HCEC 1CT (cell line): ENCODE measurements at places on chromosomes 6 and 20.
A peak's percentile ranks its signal among the peaks of the same experiment; 100 is the strongest.

GRCh38 chr6:3811191-3811590 is 38.0 kb upstream of the FAM50B start:
- no peak for DNase-seq

- no peak for DNase-seq
These were observed 28.6 kb upstream of the SLC22A1 start for GRCh38 chr6:160093061-160093460.

GRCh38 chr6:108027594-108027993 is 46.9 kb downstream of the OSTM1 start:
- DNase-seq: no peak

GRCh38 chr20:35404614-35405259 is 7.0 kb downstream of the UQCC1 start:
- no peak for DNase-seq

- DNase-seq: peak; percentile 56
These were observed 157.4 kb upstream of the TNFAIP3 start for GRCh38 chr6:137709424-137710236.

DNA sequence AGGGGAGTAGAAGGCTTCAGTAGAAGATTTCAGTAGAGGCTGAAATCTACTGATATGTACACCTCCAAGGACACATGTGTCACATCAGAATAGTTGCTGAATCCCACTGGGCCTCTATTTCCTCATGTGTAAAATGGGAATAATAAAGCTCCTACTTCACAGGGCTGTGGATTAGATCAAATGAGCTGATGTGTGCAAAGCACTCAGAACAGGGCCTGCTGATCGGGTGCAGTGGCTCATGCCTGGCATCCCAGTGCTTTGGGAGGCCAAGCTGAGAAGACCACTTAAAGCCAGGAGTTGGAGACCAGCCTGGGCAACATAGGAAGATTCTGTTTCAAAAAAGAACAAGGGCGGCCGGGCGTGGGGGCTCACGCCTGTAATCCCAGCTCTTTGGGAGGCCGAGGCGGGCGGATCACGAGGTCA is 8.1 kb upstream of the AP5S1 start:
- DNase-seq: no peak

- no peak for DNase-seq
These were observed 301.6 kb upstream of the ADGRB3 start for GRCh38 chr6:68333442-68333841.

DNA sequence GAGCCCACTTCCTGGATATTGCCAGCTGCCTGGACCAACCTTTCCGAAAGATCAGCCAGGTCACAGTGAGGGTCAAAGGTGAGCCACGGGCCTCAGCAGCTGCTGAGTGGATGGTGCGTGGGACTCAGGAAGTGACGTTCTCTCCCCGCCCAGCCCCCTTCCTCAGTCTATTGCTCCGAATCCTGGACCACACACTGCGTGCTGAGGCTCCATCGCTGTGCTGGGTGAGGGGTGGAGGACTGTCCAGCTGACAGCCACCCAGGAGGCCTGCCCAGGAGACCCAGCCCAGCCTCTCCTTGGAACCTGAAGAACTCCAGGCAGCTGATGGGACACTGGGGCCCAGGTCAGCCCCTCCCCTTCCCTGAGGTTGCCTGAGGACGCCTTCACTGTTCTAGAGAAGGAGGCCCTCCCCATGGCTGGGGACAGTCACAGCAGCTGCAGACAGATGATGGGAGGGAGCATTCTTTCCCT is 94.4 kb upstream of the CD93 start:
- no peak for DNase-seq

DNA sequence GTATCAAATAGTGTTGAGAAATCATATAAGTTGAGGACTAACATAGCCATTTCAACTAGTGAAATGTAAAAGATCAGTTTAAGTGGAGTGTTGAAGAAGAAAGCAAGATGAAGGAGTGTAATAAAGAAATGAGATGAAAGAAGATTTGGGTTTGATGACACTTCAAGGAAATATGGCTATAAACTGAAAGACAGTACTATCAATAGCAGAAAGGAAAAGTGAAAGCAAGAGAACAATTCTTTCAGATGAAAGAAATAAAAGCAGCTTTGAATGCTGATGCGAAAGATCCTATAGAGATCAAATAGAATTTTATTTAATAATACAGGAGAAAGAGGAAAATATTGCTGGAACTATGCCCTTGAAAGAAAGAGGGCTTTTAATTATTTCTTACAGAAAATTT is 92.8 kb upstream of the PRSS16 start:
- DNase-seq: no peak

- DNase-seq: no peak
These were observed 79.3 kb downstream of the TCP11 start for GRCh38 chr6:35061651-35062410.

GRCh38 chr20:48776306-48776705 is 51.5 kb downstream of the PREX1 start:
- DNase-seq: peak; percentile 32

DNA sequence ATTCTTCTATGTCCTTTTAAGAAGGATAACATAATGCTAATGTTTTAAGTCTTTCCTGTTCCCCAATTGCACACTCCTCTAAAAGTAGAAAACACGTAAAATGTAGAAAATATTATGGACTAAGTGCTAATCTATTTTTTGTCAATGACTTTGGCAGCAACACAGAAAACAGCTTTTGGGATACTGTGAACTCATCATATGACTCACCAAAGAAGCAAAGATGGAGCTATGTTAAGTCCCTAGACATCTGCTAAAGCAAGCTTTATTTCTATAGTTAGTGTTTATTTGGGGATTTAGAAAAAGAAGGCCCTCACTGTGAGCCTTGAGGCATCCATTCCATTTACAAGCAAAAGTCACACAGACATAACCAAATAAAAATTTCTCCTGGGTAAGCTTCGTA is 23.0 kb downstream of the OPN5 start:
- peak; percentile 5 for DNase-seq

GRCh38 chr6:18845896-18846295 is 458.7 kb downstream of the RNF144B start:
- no peak for DNase-seq
